Stromal cell of bone marrow (primary cell): ENCODE measurements at places on chromosomes 12 and 14.

DNA sequence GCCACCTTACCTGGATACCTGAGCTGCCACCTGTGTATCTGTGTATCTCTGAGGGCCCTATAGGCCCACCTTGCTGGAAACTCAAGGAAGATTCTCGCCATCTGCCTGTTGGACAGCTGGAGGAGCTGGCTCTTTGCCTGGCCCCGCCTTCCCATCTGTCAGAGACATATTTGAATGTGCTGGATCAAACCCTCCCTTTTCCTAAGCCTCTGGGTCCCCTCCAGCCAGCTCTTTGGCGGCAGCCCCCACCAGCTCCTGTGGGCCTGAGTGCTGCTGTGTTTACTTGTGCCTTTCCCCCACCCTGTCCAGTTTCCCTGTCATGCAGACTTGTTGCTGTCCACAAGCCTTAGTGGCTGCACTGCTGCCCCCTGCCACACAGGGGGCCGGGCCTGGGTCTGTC is 55.9 kb upstream of the SRSF5 start:
- DNase-seq = no peak

DNA sequence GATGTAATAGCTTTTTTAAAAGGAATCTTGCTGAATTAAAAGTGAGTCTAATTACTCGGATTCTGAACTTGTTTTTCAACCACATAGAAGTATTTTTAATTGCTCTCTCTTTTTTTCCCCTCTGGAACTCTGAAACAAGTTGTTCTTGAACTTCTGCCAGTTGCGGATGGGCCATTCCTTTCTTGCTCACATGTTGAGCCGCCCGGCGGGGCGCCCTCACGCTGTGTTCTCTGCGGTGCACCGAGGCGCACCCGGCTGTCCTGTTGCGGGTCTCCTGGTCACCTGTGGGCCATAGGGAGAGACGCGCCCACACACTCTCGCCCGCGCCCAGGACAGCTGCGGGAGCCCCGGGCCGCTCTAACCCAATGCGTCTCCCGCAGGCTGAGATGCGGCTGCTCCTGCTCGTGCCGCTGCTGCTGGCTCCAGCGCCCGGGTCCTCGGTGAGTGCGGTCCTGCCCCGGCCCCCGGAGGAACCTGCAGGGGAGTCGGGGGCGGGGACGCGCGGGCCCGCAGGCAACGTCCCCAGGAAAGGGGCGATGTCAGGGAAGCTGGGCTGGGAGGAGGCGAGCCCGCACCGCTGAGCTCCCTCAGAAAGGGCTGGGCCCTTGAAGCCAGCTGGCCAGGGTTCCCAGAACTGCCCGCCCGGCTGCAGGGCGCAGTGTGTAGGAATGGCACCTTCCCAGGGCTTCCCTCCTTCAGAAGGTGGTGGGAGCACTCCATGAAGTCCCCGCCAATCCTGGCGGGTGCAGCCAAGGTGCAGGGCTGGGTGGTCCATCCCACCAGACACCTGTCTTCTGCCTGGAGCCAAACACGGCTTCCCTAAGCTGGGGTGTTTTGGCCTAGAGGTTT is 2.3 kb downstream of the PAPLN start:
- no peak for DNase-seq

DNA sequence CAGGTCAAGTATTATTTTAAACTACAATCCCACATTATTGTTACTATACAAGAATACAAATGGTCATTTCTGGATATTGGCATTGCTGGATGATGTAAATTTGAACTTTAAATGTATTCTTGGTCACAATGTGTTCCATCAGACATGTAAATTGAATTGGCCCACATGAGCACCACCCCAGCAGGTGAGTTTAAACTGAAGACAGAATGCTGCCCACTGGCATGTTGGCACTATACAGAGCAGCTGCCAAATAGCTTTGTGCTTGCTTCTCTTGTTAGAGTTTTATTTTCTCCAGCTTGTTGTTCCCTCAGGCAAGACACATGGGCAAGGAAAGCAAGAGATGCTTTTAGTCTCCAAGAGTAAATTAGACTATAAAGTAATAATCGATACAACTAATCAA is 98.6 kb downstream of the C12orf50 start:
- no peak for DNase-seq

DNA sequence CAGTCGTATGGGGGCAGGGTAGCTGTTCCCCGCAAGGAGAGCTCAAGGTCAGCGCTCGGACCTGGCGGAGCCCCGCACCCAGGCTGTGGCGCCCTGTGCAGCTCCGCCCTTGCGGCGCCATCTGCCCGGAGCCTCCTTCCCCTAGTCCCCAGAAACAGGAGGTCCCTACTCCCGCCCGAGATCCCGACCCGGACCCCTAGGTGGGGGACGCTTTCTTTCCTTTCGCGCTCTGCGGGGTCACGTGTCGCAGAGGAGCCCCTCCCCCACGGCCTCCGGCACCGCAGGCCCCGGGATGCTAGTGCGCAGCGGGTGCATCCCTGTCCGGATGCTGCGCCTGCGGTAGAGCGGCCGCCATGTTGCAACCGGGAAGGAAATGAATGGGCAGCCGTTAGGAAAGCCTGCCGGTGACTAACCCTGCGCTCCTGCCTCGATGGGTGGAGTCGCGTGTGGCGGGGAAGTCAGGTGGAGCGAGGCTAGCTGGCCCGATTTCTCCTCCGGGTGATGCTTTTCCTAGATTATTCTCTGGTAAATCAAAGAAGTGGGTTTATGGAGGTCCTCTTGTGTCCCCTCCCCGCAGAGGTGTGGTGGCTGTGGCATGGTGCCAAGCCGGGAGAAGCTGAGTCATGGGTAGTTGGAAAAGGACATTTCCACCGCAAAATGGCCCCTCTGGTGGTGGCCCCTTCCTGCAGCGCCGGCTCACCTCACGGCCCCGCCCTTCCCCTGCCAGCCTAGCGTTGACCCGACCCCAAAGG is 804 bp downstream of the GAPDH start:
- DNase-seq = peak; percentile 66

DNA sequence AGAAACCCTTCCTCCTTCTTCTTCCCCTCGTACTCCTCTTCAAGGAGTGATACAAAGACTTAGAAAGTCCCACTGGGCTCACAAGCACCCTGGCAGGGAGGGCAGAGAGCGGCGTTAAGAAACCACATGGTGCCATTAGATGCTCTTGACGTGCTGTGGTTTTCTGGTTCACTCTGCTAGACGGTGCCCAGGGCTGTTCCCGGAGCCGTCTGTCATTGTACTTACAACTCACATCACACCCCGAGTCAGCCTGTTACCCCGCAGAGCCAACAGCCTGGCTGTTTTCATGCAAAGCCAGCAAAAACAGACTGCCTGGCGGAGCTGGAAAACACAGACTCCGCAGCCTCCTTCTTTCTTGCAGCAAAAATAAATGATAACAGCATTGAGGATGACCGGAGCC is 232.6 kb upstream of the TBX3 start:
- DNase-seq = peak; percentile 10

GRCh38 chr14:101121508-101122139 is 218.1 kb upstream of the RTL1 start:
- no peak for DNase-seq

DNA sequence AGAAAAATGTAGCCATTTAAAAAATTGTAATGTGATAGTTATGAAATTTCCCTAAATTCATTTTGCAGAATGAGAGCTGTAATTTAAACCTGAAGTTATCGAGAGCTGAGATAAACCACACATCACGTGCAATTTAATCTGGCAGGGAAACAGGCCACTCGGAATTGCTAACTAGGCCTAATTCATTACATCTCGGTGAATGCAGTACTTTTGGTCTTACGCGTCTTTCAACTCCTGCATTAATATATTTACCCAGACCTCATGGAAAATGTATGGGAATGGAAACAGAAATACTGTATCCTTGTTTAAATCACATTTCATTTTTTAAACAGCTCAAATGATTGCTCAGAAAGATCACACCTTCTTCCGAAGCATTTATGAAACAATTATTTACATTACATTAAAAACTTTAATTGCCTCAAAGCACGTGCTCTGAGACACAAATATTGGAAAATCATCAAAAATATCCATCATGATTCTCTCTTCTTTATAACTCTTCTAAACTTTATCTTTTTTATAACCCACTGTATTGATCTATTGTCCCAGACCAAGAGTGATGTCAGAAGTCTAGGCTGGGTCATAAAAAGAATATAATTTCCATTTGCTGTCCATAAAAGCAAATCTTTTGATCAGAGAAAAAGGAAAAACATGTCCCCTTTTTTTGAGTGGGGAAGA is 111.7 kb upstream of the MYL2 start:
- DNase-seq = no peak

DNA sequence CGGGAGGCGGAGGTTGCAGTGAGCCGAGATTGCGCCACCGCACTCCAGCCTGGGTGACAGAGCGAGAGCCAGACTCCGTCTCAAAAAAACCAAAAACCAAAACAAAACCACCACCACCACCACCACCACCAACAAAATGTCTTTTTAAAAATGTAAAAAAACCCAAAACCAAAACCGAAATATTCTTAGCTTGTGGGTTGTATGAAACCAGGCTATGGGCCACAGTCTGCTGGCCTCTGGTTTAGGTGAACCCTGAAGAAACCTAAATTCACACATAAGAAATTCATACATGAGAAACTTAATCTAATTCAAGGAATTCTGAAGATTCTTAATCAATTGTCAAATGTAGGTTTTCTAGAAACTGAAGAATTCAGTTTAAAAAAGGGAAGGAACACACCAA is 37.6 kb downstream of the INSM2 start:
- no peak for DNase-seq

DNA sequence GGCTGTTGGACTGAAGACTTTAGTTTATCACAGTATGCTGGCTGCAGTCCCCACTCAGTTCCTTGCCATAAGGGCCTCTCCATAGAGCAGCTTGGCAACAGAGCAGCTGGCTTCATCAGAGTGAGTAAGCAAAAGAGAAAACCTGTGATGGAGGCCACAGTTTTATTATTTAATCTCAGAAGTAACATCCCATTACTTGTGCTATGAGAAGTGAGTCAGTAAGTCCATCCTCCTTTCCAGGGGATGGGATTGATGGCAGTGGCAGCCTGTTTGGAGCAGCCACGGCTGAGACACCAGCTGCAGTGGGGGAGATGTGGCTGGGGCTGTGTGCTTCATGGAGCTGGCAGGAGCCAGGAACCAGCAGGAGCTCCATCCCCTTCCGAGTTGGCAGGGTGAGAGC is 138.5 kb upstream of the SRRM4 start:
- DNase-seq = no peak

- DNase-seq = no peak
Observed at GRCh38 chr14:21098892-21099595, 589 bp upstream of the ZNF219 start.

GRCh38 chr12:20946732-20947131 is 136.2 kb downstream of the SLCO1B3 start:
- DNase-seq = peak; percentile 2

- DNase-seq = no peak
Observed at GRCh38 chr14:22375321-22375930, 213.6 kb downstream of the DAD1 start.

DNA sequence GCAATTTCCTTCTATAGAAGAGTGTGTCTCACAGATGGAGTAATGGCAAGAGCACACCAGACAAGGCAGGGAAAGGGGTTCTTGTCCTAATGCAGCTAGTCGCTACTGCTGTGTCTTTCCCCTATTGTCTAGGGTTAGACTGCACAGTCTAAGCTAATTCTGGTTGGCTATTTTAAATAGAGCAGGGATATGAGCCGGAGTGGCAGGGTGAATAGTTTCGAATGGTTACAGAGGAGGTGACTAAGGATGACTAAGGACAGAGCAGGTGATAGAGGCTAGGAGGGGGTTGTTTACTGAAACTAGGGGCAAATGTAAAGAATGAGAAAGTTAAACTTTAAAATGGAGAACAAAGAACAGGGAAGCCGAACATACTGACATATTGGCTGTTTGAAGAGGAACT is 25.6 kb upstream of the CPNE8 start:
- no peak for DNase-seq

- no peak for DNase-seq
Observed at GRCh38 chr14:84208451-84208850, 1321.5 kb upstream of the FLRT2 start.

DNA sequence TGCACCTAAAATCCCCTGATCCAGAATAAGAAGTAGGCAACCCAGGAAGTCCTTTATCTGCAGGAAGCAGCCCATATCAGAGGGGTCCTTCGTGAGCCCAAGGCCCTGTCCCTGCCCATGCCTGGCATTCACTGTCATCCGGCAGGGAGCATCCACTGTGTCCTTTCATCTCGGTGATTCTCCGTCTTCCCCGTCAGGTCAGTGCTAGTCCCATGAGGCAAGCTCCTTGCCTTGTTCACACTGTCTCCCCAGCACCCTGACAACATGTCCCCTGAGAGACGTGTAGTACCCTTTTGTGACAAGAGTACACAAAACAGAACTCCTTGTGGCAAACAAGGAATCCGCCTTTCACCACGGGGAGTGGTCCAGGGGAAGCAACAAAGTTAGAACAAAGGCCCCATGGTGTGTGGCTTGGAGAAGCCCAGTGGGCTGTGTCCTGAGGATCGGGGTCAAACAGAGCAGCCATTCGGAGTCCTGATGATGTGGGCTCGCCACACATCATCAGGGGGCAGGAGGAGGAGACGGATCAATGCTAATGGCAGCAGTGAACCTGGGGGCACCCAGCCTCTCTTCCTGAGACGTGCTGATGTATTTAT is 112.1 kb downstream of the DICER1 start:
- DNase-seq = no peak

- DNase-seq = no peak
Observed at GRCh38 chr12:79850610-79851299, 84.1 kb downstream of the PPP1R12A start.

DNA sequence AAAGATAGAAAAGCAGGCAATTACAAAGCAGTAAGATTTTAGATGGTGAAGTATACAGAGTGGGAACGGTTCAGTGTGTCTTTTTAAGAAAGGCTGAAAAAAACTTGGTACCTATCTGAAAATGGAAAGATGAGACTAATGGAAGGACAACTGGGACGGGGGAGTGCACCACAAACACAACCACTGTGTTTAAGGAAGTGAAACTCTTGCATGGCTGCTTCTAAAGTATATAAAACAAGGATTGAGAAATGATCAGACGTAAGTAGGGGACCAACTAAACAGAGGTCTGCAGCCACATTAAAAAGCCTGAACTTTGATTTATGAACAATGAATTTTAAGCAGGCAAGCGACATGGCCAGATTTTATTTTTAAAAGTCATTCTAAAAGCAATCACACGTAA is 328.6 kb downstream of the MDGA2 start:
- DNase-seq = no peak

DNA sequence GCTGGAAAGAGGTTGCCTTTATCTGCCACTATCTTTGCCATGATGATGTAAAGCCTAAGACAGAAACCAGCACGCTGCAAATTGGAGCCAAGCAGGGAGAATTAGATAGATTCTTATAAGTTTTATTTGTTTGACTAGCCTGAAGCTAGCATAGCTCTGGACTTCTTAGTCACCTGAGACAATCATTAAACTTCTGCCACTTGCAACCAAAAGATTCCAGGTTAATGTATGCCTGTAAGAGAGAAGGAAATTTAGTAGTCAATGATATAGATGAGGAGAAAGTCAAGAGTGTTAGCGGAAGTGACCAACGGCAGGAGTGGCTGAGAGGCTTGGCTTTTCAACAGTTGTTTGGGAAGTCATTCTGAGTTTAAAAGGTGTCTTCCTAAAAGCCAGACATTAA is 1106.6 kb downstream of the VRK1 start:
- DNase-seq = no peak

DNA sequence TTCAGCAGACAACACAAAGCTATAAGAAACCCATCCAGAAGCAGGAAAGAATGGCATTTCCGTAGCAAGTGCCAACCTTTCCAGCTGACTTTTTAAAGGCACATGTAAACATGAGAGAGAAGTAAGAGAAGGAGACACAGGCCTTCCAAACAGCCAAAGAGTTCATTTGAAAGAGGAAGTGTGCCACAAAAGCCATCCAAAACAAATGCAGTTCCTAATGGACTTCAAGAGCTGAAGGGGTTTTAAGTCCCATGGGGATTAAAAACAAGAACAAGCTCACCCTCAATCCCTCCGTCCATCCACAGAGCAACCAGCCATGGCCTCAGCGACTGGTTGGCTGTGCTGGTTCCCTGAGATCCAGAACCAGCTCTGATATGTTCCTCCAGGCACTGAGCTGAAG is 4.5 kb upstream of the DPF3 start:
- DNase-seq = no peak
